ENCODE measurements at places on chromosomes 6 and 20.

- DNase-seq = no peak
Measured at GRCh38 chr6:18515767-18516166, 128.6 kb downstream of the RNF144B start.

- no peak for DNase-seq
Measured at GRCh38 chr20:58092871-58093270, 135.6 kb downstream of the ANKRD60 start.

- DNase-seq = no peak
Measured at GRCh38 chr20:22525821-22526220, 58.6 kb downstream of the FOXA2 start.

- peak; percentile 73 for DNase-seq
Measured at GRCh38 chr20:16801919-16802651, 53.9 kb downstream of the OTOR start.

GRCh38 chr6:154284313-154284853 is 72.2 kb downstream of the IPCEF1 start:
- no peak for DNase-seq

GRCh38 chr6:166346965-166347364 is 4.6 kb upstream of the SFT2D1 start:
- no peak for DNase-seq

GRCh38 chr6:134123666-134124208 is 71.3 kb upstream of the SLC2A12 start:
- no peak for DNase-seq

- DNase-seq = no peak
Measured at GRCh38 chr6:166718516-166718915, 91.5 kb upstream of the RPS6KA2 start.

DNA sequence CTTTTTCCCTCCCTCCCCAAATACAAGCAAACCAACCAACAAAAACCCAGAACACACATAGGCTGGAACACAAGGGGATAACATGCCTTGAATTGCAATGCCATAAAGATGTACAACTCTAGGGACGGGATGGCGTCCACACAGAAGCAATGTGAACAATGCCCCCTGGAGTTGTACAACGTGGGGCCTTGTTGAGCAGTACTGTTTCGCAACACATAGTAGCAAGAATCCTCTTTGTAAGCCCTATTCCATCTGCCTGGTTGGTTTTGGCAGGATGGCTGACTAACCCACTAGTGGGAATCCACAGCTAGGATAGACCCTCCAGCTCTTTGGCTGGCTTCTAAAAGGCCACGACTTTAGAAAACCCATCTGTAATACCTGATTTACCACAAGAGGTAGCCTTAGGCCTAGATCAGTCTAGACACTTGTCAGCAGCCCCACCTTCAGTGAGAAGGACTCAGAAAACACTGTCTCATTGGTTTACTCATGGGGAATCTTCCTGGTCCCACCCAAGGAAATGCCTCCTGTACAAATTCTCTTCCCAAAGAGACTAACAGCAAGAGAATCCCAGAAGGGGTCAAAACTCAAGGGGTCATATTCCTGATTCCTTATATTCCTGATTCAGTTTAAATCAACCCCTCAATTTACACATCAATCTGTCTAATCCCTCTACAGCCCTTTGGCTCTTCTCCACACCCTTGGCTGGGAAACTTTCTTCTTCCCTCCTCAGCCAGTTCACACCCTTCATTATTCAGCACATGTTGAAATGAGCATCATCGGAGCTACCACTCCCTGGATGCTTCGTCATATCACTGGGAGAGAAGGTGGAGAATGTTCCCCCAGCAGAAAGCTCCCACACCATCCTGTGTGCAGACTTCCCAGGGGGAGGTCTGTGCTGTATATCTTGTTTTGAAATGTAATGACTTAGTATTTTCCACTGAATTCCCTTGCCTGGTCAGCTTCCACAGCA is 622.4 kb upstream of the FLRT3 start:
- DNase-seq = no peak

GRCh38 chr6:149097794-149098193 is 219.7 kb upstream of the TAB2 start:
- no peak for DNase-seq

GRCh38 chr6:138576313-138576712 is 77.0 kb upstream of the NHSL1 start:
- no peak for DNase-seq

DNA sequence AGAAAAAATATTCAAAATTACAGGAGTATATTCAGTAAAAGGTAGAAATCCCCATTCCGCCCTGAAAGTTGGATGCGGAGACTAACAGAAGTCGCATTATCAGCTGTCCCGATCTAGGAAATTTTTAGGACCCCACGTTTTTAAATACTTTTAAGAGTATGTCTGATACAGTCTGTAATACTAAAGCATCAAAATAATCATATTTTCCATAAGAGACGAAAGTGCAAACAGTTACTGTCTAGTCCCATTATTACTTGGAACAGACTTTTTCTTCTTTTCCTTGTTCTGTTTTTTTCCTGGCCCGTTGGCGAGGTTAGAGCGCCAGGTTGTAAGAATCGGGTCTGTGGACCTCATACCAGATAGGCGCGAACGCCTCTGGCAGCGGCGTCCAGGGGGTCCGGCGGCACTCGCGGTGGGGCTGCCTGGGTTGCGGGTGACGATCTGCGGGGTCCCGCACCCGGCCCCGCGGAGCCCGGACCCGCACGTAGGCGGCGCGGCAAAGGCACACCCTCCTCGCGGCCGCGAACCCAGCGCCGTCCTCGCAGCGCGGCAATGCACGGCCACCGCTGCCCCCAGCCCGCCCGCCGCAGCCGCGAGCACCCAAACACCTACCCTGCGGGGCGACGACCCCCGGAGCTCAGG is 460 bp downstream of the PLAGL1 start:
- no peak for DNase-seq

DNA sequence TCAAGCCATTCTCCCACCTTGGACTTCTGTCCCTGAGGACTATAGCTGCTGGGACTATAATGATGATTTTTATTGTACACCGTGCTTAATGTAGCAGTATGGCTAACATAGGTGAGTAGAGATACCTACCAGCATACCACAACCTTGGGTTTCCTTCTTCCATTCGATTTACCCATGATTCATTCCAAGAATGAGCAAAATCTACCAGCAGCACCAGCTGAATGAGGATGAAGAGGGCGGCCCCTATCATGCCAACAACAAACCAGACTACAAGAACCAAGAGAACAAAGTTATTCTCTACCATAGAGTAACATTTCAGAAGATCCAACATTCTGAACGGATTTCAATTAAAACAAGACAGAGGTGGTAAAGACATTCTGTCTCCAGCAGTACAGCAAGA is 12.1 kb downstream of the SERINC3 start:
- DNase-seq = no peak

DNA sequence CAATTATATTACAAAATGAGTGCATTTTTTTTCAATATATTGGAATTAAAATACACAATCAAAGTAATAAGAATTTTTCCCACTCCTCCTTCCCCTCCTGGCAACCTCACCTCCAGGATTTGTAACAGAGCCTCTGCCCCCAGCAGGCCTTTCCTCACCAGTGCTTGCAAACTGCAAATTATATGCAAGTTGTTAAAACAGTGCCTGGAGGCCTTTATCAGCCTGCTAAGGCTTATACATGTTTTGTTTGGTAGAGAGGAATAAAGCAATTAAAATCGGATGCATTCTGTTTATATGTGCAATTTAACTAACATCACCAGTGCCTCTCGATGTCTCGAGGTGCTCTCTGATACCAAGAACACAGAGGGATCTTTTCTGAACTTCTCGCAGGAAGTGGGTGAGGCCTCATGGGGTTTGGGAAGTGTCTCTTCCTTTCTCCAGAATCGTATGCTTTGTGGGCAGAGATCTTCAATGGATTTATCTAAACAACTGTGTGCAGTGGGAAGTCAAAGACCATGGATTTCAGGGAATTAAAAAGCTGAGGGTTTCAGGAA is 186.8 kb downstream of the CDH26 start:
- no peak for DNase-seq

- DNase-seq = no peak
Measured at GRCh38 chr20:62052842-62053464, 12.7 kb downstream of the TAF4 start.

GRCh38 chr6:29653452-29654038 is 3.3 kb upstream of the MOG start:
- DNase-seq = no peak

DNA sequence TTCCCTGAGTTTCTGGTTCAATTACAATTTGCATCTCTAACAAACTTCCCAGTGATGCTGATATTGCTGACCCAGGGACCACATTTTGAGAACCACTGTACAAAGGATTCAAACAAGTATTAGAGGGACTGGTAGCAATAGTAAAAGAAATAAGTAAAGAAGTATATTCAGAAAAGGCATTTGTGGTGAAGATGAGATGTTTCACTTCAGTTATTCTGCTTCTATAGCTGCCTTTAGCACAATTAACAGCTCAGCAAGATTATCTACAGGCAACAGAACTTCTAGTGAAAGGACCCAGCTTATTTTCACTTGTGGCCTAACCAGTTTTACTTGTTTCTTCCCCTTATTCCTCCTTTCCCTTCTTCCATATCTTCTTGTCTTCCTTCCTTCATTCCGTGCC is 149.4 kb downstream of the PHF3 start:
- no peak for DNase-seq

DNA sequence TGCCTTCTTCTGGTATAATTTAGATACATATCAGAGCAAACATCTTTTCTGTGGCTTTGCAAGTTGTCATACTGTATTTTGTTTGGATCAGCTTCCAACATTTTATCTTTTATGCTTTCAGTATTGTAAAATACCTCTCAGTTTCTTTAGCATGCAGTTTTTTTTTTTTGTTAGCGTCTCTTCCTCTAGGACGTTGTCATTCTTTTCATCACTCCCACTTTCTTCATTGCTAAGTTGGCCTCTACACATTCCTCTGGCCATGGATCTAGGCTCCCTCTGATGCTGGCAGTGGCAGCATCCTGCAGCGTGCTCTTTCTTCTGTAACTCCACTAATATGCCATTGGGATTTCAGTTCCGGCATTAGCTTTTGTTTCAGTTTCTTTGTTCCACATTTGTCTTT is 21.7 kb downstream of the RPRD1B start:
- no peak for DNase-seq

DNA sequence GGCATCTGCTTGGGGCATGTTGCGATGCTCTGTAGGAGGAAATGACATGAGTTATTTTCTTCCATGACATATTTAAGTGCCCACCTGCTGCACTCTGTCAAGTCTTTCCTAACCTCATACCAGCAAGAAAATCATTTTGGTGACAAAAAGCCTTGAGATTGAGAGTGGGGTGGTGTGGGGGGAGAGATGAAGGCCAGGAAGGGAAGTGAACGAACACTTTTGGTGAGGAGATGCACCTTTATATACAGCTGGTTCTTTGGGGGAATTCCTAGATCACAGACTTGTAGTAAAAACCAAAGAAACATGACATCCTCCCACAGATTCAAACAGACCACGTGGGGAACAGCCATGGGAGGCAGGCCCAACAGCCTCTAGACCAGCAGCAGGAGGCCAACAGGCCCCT is 26.1 kb downstream of the NCOA5 start:
- DNase-seq = no peak

DNA sequence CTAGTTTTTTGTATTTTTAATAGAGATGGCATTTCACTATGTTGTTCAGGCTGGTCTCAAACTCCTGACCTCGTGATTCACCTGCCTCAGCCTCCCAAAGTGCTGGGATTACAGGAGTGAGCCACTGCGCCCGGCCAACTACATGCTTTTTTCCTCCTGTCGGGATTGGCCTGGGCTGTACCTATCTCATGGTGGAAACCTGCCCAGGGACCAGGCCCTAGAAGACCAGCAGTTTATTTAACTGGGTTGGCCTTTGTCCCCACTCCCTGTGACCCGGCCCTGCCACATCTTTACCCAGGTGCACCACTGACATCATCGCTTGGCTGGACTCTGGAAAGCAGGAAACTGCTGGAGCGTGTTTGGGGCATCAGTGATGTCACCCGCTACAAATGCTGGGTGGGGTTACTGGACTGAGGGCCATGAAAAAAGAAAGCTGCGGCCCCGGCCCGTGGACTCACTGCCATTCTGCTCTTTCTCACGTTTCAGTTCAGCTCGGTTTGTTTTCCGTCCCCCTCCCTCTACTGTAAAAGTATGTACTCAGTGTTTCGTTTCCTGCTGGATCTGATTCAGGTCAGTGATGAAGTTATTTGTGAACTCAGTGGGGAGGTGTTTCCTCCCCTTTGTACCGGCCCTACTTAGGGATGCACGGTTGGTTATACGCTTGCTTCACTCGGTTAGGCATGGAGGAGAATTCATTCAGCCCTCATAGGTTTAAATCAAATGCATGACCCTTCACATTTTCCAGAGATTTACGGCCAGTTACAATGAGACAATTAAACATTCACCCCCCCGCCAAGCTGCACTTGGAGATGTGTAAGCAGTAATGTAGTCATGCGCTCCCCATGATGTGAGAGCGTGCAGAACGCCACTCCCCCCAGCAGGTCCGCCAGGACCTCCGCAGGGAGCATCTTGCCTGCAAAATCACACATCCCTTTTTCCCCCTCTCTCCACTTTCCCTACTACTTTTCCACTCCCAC is 179.3 kb downstream of the MTHFD1L start:
- peak; percentile 91 for DNase-seq

DNA sequence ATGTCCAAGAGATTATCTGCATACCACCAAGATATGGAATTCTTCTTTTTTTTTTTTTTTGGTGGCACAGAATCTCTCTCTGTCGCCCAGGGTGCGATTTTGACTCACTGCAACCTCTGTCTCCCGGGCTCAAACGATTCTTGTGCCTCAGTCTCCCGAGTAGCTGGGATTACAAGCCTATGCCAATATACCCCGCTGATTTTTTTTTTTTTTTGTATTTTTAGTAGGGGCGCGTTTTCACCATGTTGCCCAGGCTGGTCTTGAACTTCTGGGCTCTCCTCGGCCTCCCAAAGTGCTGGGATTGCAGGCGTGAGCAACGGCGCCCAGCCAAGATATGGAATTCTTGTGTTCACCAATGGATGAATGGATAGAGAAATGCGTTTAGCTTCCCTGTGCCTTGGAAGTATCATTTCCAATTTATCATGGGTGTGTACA is 31.0 kb downstream of the POM121L2 start:
- DNase-seq = no peak

DNA sequence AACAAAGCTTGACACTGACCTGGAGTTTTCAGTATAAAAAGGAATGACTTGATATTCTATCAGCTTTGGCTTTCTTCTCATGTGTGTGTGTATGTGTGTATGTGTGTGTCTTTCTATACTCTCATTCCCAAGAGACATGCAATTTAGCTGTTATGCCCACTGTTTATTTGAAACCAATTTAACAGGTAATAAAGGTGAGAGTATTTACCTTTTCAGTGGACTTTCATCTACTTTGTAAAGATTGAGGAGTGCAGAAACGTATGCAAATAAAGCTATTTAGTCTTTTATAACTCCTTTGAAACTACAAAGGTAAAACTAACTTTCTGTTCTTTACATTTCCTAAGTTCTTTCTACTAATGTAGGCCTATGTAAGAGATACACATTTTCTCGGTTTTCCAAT is 103.5 kb upstream of the HS3ST5 start:
- DNase-seq = no peak

- DNase-seq = no peak
Measured at GRCh38 chr6:34237316-34237721, 646 bp downstream of the HMGA1 start.

DNA sequence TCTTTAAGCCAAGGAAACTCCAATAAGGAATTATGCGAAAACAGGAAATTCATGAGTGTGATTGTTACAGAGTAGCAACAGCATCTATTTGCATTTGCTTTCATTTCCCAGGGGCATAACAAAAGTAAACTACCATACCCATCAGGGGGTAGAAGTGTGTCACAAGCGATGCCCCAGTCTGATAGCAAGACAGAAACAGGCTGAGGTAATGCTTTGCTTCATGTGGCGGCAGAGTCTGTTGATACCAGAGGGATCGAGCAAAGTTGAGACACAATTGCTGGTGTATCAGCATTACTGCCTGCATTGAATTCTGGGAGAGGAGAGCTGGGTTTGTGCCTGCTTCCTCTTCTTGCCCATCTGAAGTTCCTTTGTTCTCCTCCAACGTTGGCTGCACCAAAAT is 51.2 kb upstream of the LYRM2 start:
- DNase-seq = no peak
